ENCODE measurements at places on chromosomes 11 and 22.

GRCh38 chr22:42434748-42435425 lies 2.7 kb upstream of the NFAM1 start:
- DNase-seq = no peak

GRCh38 chr11:82733444-82734119 lies at the start of gene FAM181B:
Gene FAM181B, minus strand, starts transcription at chr11:82733864. Its CDS starts 135 bp downstream, at chr11:82733729.
- DNase-seq = peak; percentile 17

- peak; percentile 43 for DNase-seq
These were observed 30.7 kb downstream of the FGF4 start for GRCh38 chr11:69744435-69744834.

DNA sequence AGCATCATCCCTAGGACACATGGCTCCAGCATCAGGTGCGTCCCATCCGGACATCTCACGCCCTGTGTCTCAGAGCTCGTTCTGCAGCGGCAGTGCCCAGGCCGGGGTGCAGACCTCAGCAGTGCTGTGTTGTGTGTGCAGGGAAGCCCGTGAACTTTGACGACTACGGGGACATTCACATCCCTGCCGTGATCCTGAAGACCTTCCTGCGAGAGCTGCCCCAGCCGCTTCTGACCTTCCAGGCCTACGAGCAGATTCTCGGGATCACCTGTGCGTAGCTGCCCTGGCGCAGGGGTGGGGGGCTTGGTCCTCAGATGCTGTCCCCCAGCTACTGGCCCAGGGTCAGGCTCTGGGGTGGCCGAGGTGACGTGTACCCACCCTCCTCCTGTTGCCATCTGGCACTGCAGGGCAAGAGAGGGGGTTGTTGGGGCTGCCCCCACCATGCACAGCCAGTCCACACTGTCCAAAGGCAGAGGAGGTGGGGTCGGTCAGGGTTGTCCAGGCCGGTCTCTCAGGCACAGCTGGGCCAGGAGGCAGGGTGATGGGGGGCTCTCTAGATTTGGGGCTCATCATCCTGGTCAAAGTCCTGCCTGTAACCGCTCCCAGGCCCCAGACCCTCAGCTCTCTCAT lies 96.5 kb downstream of the ARHGAP8 start:
- no peak for DNase-seq

DNA sequence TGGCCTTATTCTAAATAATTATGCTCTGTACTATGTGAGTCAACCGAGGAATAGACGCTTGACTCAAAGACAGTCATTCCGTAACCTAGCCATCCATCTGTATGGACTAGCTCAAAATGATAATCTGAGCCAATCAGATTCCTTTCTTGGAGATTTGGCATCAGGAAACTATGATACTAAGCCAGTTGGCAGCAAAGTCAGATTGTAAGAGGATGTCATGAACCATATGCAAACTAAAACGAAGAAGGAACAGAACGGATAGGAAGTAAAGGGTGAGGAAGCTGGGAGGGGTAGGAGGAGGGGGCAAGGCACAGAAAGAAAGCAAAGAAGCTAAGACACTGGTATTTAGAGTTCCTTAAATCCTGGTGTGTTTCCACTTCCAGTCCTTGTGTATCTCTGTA lies 10.7 kb upstream of the SESN3 start:
- DNase-seq = peak; percentile 90

- DNase-seq = no peak
These were observed 520.7 kb upstream of the B3GAT1 start for GRCh38 chr11:134932761-134933160.

GRCh38 chr22:41762980-41763779 lies 37.3 kb upstream of the CCDC134 start:
- DNase-seq = no peak

- no peak for DNase-seq
These were observed 11.9 kb downstream of the SYT7 start for GRCh38 chr11:61569018-61569417.

DNA sequence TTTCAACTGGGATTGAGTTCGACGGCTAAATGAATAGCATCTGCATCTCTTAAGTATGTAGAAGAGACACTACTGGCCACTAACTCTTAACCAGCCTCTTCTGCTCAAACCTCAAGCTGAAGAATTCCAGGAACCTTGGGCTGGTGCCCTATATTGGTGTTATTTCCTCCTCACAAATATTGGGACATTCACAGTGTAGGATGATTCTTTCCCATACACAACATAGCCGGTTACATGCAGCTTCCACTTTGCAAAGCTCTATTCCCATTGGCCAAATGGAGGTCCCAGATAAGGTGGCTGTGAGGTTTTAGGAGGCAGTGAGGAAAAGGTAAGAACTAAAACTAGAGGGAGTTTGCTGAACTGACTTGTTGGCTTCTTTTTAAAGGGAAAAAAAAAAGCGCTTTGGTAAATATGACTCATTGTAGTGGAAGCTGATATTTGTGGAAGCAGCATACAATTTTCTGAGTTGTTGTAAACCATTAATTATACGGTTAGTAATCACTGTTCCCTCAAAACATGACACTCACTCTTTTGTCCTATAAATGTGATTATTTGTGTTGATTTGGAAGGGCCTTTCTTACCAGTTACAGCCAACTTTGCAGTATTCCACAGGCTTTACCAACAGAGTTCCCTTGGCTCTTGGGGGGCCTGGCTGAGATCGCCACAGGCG lies 17.6 kb downstream of the C22orf31 start:
- peak; percentile 71 for DNase-seq

Data from fibroblast of mammary gland (primary cell).